ENCODE measurements at places on chromosomes 2 and 18.

DNA sequence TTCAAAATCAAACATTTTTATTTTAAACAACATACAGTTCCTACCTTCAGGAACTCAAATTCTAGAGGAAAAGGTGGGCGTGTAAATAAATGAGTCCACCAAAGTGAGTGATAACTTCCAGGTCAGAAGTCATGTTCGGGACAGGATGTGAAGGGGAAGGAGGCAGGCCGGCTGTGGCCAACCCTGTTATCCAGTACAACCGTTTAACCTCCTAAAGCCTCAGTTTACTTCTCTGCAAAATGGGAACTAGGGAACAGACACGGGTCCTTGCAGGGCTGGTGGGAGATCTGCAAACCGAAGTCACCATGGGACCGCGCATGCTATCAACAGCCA is 373 bp downstream of the EIPR1 start:
- no peak for DNase-seq

GRCh38 chr18:63963615-63964256 is 6.1 kb upstream of the SERPINB8 start:
- DNase-seq, result peak; percentile 68

DNA sequence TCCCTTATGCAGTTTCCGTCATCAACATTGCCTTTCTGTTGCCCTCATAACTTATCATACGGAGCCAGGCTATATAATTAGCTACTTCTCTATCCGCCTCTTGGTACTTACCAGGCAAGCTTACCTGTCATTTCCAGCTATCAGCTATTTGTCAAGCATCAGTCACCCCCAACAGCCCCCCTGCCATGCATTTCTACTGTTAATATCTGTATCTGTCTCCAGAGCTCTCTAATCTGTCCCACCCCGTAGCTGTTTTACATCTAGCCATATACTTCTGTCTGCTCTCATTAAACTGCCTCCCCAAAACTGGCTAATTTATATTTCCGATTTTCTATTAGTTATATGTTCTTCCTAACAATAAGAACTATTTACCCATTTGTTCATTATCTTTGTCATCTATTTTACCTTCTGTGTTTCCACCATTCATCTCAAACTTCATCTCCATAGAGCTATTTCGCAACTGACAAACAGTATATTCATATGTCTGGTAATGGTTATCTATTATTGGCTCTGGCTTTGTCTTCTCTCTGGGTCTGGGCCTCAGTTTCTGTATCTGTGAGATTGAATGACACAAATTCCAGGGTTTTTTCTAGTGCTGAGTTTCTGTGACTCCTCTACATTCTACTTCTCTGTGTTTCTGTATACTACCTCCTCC is 9.6 kb downstream of the EMX1 start:
- no peak for DNase-seq

DNA sequence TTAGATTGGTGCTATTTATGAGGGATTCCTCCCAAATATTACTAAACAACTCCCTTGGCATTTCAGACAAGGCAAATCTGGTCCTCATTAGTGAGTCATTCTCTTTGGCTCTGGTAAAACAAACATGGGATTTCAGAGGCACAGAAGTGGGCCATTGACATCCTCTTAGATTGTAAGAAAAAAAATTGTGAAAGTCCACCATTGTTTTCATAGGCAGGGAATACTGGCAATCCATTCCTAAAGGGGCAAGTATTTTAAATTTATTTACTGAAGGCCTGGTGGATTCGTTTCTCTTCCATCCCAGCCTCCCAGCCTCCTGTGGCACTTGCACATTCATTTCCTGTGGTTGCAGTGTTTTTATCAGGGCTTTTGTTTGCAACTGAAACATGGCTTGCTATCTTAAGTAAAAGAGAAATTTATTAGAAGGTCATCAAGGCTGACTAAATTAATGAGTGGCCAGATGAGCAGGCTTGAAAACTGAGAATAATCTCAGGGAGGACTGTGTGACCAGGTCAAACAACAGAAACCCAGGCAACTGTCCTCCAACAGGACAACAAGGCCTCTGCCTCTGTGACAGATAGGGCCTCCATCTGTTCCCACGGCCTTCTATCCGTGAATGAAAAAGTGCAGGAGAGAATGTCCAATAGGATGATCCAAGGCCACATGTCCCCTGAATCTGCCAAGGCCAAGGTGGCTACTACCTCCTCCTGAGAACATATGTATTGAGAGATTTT is 23.1 kb upstream of the TNFAIP6 start:
- no peak for DNase-seq

DNA sequence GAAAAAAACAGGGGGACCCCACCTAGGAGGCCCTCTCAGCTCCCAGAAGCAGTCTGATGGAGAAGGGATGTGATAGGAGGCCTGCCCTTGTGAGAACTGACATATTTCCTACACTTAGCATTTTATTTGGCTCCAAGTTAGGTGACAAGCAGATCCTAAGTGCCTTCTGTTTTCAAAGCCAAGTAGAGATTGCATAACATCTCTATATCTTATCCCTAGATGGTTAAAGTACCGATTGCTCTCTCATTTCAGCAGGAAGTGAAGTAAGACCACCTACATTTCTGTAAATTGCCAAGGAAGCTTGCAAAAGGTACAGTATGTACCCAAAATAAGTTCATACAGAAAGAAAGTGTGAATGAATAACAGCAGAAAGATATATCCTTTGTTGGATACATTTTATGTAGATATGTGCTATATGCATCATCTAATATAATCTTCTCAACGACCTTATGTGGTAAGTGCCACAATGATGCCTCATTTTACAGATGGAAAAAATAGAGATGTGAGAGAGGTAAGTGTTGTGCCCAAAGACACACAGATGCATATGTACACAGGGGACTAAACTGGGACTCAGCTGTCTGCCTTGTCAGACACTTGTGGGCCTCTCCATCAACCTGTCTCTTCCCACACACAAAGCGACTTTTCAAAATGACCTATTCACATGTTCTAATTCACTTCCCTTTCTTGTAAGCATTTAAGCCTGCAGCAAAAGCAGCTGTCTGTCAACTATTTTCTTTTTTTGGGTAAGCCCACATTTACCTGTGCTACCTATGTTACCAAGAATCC is 38.9 kb downstream of the DHRS9 start:
- DNase-seq, result no peak

All from SW 1271 (cell line).